H54 (cell line): ENCODE measurements at places on chromosomes 13 and 19.
A peak's percentile ranks its signal among the peaks of the same experiment; 100 is the strongest.

DNA sequence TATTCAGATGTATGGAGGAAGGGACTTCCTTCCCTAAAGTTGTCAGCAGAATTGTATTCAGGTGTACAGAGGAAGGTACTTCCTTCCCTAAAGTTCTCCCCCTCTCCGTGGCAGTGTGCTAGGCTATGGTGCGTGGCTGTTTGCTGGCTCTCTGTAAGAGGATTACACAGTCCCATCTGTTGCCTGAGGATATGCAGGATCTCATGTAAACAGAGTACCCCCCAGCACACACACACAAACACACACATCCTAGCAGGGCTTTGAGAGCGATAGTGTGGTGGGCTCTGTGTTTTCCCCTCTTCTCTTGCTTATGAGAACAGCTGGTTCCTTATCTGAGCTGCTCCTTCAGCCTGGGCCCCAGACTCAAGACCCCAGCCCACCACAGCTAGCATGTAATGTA lies 10.3 kb downstream of the NEK5 start:
- DNase-seq: no peak

DNA sequence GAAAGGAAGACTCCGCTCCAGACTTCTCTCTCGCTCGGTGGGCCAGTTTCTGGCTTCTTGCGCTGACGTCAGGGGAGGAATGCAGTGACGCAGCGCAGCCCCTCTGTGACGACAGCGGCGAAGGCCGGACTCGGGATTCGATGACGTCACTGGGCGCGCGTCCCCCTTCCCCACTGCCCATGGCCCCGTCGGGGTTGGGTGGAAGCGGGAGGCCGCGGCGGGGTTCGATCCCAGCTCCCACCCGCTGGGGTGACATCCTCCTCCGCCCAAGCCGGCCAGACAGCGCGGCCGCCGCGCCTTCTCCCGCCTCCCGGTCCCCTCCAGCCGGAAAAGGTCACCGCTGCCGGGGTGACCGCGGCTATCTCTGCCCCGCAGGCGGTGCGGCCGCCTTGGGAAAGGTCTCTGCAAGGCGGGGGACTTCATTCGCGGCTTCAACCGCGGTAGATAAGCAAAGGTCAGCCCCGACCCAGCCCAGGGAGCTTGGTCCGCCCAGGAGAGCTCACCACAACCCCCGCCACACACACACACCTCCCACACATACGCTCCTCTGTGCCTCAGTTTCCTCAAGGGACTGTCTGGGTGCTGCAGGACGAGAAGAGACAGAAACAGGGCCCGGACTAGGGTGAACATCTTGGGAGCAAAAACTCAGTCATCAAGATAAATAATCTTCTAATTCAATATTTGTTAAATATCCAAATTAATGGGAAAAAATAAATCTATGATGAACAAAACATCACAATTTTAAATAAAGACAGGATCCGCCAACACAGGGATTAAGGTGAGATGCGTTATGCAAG lies 844 bp upstream of the RFX1 start:
- peak; percentile 68 for DNase-seq

DNA sequence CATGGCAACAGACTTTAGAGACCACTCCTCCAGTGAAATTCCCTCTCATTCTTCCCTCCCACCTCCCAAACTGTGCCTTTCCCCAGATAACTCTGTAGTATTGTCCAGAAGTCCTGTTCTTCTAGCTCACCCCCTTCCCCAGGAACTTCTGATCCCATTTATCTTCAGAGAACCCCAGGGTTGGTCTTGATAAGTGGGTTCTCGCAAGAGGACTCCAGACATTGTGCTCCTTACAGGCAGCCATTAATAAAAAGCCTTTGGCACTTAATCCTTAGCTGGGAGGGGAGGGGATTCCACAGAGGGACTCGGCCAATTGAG lies 1.9 kb downstream of the LTBP4 start:
- DNase-seq: no peak

DNA sequence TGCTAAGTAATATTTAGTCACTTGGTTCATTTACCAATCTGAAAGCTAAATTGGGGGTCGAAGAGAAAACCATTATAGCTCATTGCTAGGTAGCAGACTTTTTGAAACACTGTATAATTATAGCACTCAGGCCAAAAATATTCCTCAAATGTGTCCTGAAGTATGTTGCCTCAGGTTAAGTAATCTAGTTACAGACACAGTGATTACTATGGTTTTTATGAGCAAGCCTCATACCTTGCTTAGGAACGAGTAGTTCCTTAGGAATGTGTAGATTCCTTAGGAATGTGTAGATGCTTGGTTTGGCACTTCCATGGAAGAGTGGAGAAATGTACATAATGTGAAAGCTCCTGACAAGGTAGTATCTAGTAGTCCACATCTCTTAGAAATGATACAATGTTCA lies 387.5 kb downstream of the LMO7 start:
- no peak for DNase-seq

DNA sequence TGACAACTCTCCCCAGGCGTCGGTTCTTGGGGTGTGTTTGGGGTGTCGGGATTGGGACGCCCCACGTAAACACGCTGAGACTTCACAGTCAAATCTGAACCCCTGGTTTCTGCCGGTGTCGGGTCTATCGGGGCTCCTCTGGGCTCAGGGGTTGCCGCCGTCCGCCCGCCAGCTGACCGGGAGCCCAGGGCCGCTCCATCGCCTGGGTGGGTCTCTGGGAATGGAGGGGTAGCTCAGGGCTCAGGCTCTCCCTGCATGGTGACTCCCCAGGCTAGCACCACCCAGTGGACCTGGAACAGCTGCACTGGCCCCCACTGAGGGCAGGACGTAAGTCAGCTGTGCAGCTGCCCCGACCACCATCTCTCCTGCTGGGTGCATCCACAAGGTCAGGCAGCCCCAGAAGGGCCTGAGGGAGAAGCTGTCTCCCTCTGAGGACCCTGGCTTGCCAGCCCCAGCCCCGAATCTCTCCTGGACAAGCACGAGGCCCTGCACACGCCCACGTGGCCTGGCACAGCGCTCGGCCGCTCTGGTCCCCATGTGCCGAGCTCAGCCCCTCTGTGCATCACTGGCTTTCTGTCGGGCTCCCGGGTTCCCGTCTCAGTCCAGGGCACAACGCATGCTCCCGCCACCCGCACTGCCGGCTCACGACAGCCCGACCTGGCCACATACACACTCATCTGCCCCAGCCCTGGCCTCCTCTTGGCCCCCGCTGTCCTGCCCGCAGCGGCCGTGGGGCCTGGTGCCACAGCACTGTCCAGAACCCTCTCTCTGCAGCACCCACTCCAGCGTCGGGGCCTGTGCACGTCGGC lies 6.1 kb downstream of the RNF126 start:
- DNase-seq: no peak

DNA sequence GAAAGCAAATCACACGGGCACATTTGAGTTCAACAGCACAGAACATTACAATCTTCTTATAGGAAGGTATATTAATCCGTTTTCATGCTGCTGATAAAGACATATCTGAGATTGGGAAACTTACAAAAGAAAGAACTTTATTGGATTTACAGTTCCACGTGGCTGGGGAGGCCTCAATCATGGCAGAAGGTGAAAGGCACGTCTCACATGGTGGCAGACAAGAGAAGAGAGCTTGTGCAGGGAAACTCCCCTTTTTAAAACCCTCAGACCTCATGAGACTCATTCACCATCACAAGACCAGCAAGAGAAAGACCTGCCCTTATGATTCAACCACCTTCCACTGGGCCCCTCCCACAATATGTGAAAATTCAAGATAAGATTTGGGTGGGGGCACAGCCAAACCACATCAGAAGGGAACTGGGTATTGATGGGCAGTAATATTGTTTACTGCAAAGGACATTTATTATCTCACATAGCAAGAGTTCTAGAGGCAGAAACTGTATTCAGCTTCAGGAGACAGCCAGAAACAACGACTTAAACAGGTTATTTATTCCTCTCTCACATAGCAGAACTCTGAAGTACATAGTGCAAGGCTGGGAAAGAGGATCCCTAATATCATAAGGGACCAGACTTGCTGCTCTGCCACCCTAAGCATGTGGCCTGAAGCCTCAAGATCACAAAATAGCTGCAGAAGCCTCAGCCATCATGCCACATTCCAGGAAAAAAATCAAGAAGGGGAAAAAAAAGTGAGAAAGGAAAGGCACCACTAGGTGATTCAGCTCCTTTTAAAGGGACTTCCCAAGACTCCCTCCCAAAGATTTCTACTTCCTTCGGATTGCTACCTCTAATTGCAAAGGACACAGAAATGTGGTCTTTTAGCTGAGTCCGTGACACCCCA lies 23.1 kb downstream of the FXYD5 start:
- no peak for DNase-seq

- no peak for DNase-seq
Measured at GRCh38 chr13:65488606-65489005, 1741.5 kb downstream of the PCDH9 start.

DNA sequence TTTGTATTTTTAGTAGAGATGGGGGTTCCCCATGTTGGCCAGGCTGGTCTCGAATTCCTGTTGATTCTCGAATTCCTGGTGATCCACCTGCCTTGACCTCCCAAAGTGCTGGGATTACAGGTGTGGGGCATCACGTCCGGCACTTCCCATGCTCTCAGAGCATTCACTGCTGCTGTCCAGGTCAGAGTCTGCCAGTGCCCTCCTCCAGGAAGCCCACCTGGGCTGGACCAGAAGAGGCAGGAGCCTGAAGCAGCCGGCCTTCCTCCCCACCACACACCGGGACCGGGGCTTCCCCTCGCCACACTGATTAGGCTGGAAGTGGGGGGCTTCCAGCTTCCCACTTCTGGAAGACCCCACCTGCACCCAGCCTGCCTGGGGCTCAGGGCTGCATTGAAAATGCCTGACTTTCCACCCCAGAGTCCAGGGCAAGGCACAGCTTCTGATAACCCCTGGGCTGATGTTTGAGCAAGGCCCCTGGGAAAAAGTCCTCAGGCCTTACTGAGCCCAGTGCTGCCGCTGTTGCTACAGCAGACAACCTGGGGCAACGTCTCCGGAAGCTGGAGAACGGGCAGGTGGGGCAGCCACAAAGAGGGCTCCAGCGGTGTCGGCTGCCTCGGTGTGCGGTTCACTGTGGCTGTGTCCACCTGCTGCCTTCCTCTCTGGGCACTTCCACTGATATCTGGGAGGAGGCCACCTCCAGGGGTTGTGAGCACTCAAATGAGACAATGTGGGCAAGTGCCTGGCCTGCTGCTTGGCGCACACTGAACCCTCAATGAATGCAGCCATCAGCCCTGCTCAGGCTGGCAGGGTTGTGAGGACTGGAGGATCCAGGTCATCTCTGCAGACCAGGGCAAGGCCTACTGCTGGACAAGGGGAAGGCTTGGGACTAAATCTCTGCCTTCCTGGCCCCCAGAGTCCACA lies 22.6 kb downstream of the CEBPA start:
- no peak for DNase-seq
